Uterus (tissue), 4 donors: ENCODE measurements at places on chromosomes 1 and 21.

GRCh38 chr1:15736038-15736891 is at the start of gene SLC25A34:
SLC25A34 (plus strand) TSS chr1:15736258; CDS start chr1:15736486, 228 bp downstream.
- DNase-seq, result peak; percentile 16

DNA sequence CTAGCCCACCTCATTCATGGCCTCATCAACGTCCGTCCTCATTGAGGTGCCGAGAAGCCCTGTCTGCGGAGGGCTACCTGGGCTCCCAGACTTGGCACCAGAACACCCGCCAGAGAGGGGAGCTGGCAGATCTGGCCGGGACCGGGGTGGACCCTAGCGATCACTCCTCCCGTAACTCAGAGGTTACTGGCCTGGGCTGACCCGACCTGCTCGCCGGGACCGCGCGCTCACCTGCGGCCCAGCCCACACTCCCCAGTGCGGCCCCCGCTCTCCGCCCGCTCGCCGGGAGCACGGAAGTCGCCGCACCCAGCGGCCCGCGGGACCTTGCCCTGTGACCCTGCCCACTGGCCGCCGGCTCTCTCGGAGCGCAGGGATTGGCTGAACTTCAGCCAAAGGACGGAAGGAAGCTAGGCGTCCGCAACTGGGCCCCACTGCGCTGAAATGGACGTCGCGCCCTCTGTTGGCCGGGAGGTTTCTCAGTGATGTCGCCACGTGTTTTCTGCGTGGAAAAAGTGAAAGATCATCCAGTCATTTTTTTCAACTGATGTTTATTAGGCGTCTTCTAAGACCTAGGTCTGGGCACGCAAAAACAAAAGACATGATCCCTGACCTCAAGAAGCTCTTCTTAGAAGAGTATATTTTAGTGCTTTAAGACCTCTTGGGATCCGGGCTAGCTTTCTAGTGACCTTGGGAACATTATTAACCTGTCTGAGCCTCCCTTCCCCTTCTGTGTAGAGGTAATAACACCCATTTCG is at the start of gene SMIM12:
Gene SMIM12, minus strand, starts transcription at position 304 of the 755 bp plus-strand sequence. CDS start 3,772 bp downstream, outside the sequence.
- DNase-seq, result peak; percentile 93

DNA sequence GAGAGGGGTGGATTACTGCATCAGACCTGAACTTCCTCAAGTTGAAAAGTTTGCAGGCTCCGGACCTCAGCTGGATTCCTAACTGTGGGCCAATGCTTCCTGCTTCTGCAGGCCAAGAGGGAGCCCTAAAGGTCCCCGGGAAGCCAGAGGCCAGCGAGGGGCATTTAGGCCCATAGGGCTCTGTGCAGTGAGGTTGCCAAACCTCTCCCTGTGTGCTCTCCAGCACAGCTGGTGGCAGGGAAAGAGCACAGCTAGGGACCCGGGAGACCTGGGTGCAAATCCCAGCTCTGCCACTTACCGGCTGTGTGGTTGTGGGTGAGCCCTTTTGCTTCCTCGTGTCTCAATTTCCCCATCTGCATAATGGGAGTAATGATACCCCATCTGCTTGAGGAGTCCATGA is 100.5 kb downstream of the PAX7 start:
- no peak for DNase-seq

- no peak for DNase-seq
These were observed 4.9 kb downstream of the PRKAB2 start for GRCh38 chr1:147167365-147167764.

DNA sequence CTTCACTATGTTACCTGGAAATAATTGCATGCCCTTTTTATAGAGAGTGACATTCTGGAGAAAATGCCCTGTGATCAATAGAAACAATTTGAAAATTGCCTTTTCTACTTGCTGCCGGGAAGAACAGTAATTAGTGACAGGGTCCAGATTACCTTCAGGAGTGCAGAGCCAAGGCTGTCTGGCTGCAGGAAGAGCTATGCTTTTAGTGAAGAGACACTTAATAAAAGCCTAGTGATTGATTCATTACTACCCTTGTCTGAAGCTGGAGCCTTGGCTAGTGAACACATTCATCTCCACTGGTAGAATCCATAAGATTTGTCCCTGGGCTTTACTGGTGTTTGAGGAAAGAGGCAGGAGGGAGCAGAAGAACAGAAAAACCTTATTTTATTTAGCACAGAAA is 12.9 kb upstream of the DNASE2B start:
- no peak for DNase-seq

DNA sequence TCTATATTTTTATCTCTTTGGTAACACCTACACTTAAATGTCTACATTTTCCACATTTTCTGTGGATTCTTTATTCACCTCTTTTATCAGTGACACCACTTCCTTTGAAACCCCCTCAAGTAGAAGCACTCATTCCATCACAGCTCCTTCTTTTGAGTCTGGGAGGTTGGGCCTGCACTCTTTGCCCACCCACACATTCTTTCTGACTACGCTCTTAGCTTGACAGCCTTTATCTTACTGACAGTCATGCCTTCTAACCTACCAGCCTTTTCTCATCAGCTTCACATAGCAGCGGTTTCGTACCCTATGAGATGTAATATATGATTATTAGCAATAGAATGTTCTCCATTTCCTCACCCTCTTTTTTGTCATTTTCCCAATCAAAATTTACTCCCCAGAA is 151.9 kb downstream of the TNFSF18 start:
- DNase-seq, result no peak

- DNase-seq, result no peak
These were observed 27.3 kb downstream of the FOXO6 start for GRCh38 chr1:41388510-41388909.

GRCh38 chr1:17059391-17060305 is 5.8 kb upstream of the SDHB start:
- DNase-seq, result no peak
